ENCODE measurements at places on chromosomes 7 and 10.
A peak's percentile ranks its signal among the peaks of the same experiment; 100 is the strongest.

- no peak for DNase-seq
Observed at GRCh38 chr10:93334901-93335327, 147.2 kb downstream of the MYOF start.

GRCh38 chr10:29174389-29174788 is 114.5 kb upstream of the LYZL1 start:
- DNase-seq, result no peak

GRCh38 chr7:115252461-115252860 is 330.6 kb downstream of the MDFIC start:
- no peak for DNase-seq

DNA sequence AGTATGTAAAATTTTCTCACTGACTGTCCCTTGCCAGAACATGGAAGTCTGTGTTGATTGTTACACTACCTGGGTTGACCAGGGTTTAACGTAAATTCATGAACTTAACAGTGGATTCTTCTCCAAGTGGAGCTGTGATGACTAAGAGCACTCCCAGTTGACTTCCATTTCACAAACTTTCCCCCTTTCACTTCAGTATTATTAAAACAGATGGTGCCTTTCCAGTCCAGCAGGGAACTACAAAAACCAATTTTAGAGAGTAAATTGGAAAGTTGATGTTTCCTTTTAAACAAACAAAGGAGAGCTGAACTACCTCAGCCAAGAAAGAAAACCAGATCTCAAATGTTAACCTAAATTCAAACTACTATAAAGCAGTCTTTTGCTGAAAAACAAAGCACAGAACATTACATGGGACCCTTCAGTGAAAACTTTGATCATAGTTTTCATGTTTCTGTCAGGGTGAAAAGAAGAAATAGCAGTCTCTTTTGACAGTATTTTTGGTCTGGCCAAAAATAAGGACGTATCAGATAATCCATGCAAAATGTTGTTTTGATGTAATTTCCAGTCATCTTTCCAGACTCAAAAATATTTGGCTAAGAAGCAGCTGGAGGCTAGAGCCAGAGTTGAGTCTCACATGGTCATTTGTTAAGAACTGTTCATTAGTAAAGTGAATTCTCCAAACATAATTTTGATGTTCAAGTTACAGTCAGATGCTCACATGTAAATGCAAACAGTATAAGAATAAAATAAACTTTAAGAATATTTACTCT is 479.9 kb upstream of the AKR1E2 start:
- DNase-seq, result no peak

DNA sequence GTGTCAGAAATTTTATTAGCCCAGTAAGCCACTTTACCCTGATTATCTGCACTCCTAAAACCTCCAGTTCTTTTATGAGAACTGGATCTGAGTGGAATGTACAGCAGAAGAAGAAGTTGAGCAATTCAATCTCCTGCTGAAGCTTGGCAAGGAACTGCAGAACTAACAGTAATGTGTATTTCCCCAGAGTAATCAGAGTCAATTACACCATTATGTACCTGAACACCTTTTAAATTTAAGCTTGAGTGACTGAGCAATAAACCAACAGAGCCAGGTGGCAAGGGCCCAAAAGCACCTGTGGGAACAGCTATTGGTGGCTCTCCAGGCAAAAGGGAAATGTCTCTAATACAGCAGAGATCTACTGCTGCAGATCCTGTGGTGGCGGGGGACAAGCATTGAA is 40.1 kb upstream of the AKR1C2 start:
- peak; percentile 42 for DNase-seq

GRCh38 chr7:86908948-86909347 is 150.5 kb downstream of the ELAPOR2 start:
- DNase-seq, result no peak

DNA sequence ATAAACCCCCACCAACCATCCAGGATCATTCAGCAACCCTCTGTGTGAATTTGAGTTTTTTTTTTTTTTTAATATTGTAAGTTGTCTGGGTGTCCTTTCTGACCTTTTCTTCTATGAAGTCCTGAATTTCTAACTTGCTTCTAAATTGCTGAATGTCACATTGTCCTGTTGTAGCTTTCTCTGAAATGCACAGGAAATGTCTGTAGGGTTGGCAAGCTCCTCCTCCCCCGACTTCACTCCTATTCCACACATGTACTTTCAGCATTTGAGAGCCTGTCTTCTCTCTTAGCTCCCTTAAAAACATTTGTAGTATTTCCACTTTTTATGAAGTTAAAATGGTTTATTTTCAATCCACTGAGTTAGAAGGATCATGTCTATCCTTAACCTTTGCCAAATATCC is 3.3 kb upstream of the CNNM2 start:
- DNase-seq, result no peak

GRCh38 chr7:54215424-54215823 is 326.8 kb upstream of the VSTM2A start:
- no peak for DNase-seq

- no peak for DNase-seq
Observed at GRCh38 chr7:28065308-28065707, 115.3 kb downstream of the JAZF1 start.

- no peak for DNase-seq
Observed at GRCh38 chr7:71661671-71662224, 529.8 kb downstream of the GALNT17 start.

DNA sequence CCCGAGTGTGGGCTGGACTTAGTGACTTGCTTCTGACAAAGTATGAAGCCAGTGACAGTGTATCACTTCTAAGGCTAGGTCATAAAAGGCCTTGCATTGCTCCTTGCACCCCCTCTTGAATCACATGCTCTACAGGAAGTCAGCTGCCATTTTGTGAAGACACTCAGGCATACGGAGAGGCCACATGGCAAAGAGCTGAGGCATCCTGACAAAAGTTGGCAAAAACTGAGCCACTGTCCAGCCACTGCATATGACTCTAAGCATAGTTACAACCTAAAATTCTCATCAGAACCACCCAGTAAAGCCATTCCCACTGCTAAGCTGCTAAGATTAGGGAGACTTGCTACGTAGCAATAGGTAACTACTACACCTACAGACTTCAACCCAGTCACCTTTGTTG is 18.6 kb downstream of the COBL start:
- DNase-seq, result no peak

DNA sequence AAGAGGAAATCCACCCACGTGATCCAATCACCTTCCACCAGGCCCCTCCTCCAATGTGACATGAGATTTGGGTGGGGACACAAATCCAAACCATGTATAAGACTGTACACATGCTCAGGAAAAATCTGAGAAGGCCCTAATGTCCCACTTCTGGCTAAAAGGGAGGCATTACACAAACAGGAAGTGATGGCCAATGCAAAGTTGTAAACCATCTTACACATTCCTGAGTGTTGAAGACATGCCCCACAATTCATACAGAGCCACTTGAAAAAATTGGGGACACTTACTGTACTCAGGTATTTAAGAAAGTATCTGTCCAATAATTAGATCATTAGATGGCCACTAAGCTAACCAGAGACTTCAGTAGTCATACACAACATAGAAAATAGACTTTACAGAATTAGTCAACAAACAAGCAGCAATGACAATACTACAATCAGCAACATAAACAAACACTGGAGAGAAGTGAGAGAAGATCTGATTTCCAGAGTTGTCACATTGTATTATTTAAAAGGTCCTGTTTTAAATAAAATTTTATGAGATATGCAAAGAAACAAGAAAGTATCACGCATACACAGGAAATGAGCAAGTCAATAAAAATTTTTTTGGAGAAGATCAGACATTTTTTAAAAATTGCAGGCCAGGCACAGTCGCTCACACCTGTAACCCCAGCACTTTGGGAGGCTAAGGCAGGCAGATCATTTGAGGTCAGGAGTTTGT is 143.3 kb downstream of the DGKI start:
- DNase-seq, result no peak

GRCh38 chr7:66627151-66627681 is 1.5 kb upstream of the KCTD7 start:
- DNase-seq, result no peak

GRCh38 chr7:27169658-27170425 is 4.3 kb downstream of the HOXA10 start:
- peak; percentile 97 for DNase-seq

DNA sequence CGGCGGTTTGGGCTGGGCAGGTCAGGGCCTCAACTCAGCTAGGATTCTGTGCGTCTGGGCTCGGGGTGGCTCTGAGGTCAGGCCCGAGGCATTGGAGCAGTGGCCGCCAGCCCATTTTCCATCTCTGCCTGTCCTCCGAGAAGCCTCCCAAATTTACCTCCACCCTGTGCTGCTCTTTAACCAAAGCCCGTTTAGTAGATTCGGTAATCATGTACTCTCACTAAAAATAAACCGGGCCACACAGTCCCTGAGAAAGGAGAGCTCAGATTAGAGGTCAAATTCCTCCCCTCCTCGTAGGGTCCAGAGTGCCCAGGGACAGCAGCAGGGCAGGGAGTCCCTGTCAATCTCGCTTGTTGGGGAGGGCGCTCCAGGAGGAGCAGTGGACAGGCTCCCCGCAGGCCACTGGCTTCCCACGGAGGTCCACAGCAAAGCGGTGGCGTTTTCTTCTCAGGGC is 88.7 kb upstream of the CHST15 start:
- no peak for DNase-seq

- no peak for DNase-seq
Observed at GRCh38 chr10:106830471-106830870, 334.0 kb downstream of the SORCS1 start.

- no peak for DNase-seq
Observed at GRCh38 chr7:36692456-36692855, 31.8 kb downstream of the AOAH start.

- DNase-seq, result no peak
Observed at GRCh38 chr10:107914450-107915214, 750.1 kb upstream of the SORCS1 start.

GRCh38 chr10:91590904-91591796 is 41.7 kb downstream of the PPP1R3C start:
- DNase-seq, result peak; percentile 19

DNA sequence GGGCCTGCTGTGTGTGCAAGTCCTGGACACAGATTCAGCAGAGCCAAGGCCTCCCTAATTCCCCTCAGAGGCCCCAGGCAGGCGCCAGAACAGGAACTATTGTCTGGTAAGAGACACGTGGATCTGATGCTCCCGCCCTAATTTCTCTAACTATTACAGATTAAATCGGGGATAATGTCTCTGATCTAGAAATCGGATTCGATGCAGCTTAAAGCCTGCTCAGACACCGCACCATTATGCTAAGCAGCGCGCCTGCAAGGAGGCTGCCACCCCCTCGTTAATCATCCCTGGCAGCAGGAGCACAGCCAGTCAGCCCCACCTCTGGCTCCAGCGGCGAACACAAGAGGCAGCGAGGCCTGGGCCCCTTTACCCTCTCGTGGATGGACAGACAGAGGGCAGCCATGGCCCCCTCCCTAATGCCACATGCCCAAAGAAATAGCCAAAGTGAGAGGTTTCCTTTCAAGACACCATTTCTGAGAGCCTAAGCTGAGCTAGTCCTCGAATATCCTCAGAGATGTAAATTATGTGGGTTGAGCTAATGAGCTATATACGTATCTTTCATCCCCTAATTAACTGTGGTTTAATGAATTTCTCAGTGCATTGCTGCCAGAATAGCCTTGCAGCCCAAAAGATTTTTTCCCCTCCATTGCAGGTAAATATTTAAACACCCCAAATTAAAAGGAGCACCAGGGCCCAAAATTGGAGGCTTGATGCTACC is 122.1 kb downstream of the GRID1 start:
- DNase-seq, result no peak

- DNase-seq, result no peak
Observed at GRCh38 chr7:37028909-37029440, 304.7 kb upstream of the AOAH start.

GRCh38 chr10:63760034-63760707 is 239.0 kb downstream of the REEP3 start:
- no peak for DNase-seq

GRCh38 chr7:123727071-123727837 is 21.5 kb downstream of the WASL start:
- no peak for DNase-seq

- DNase-seq, result no peak
Observed at GRCh38 chr7:55427342-55427741, 62.2 kb downstream of the LANCL2 start.

DNA sequence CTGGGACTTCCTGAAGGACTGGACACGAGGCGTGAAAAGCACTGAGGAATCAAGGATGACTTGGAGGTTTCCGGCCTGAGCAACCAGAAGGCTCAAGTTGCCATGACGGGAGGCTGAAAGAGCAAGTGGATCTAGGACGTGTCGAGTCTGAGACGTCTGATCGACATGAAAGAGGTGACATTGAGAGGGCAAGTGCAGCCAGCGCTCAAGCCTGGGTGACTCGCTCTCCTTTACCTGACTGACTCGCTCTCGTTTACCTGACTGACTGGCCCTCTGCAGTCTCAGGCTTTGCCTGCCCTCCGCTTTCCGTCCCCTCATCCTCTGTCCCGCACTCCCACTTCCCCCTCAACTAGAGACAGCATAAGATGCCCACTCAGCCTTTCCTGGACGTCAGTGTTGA is 202.6 kb upstream of the FRMD4A start:
- DNase-seq, result no peak

DNA sequence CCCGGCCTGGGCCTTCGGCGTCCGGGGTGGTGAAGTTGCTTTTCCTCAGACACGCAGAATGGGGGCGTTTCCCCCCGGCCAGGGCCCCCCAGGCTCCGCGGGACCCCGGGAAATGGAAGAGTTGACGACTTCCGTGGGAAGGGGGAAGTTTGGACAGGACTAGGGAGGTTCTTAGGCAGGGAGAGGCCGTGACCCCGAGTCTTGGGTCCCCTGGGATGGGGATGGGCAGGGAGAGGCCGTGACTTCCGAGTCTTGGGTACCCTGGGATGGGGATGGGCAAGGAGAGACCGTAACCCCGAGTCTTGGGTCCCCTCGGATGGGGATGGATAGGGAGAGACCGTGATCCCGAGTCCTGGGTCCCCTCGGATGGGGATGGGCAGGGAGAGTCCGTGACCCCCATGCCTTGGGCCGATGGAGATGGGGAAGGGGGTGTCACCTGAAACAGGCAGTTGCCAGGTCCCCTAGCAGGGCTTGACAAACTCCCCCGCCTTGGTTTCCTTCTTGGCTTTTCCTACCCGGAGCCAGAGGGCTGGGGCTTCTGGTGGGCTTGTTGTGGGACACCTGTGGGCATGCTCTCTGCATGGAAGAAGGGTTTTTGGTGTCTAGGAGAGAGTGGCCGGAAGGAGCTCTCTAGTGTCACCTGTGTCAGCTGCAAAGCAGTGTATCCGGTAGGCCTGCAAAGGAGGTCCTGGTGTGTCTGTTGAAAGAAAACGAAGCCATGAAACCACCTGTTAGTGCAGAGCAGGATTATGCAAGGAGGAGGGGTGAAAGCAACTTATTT is 1.1 kb downstream of the TRRAP start:
- DNase-seq, result peak; percentile 22

DNA sequence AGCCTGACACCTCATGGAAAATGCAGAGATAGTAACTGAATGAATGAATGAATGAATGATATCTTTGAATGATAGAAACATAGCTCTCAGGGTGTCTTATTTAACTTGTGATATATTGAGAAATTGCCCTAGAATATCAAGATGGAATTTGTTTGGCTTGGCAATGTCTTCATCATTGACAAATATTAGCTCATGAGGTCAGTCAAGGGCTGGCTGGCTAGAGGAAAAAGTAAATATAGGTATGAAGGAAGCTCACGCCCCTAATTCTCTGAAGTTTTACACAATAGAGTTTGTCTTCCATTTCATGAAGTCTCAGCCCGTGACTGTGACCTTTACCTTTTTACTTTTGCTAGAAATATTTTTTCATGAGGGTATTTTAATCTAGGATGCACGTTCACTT is 305.2 kb downstream of the ADARB2 start:
- no peak for DNase-seq

GRCh38 chr7:89685287-89685686 is 469.0 kb upstream of the STEAP1 start:
- DNase-seq, result no peak
